ENCODE measurements at places on chromosomes 5 and 9.

DNA sequence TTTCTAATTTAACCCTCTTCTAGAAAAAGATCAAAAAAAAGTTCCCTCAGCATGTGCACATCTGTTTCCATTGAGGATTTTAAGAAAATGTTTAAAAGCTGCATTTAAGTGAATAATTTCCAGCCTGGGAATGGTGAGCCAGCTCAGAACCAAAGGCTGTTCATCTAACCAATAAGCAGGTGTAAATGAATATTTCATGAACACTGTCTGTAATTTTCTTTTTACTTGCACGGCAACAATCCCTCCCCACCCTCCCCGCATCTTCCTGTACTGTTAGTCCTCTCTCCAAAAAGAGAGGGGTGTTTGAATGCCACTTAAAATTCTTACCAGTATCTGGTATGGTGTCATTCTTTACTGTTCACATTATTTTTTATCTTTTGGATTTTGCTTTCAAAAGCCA, 425.6 kb downstream of the PDE4D start:
- DNase-seq, result no peak

DNA sequence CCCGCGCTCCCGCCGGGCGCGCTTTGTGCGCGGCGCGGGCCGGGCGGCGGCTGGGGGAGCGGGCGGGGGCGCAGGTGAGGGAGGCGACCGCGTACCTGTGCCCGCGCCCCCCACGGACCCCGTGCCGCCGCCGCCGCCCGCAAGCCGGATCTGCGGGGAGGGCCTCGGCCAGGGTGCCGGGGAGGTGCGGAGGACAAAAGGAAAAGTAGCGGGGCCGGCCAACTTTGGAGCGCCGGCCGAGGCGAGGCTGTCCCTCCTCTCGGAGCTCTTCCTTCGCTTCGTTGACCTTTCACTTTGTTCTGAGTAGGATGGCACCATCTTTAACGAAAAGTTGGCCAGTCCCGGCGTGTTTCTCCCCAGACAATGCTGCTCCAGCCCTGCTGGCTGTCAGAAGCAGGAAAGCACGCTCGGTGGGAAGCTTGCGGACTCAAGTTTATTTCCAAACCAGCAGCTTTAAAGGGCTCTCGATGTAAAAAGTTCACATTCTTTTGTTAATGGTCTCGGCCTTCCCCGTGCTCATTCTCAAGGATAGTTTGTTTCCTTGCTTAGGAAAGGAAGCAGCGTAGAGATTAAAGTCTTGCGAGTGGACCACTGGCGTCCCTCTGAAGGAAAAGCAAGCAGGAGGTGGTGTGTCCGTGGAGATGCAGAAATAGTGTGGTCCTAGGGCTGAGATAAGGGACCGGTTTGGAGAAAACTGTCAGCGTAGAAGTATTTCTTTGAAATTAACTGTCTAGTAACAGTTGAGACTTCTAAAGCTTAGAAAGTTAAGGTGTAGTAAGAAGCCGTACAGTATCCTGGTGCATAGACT, 639 bp downstream of the EHMT1 start:
- DNase-seq, result peak; percentile 25

DNA sequence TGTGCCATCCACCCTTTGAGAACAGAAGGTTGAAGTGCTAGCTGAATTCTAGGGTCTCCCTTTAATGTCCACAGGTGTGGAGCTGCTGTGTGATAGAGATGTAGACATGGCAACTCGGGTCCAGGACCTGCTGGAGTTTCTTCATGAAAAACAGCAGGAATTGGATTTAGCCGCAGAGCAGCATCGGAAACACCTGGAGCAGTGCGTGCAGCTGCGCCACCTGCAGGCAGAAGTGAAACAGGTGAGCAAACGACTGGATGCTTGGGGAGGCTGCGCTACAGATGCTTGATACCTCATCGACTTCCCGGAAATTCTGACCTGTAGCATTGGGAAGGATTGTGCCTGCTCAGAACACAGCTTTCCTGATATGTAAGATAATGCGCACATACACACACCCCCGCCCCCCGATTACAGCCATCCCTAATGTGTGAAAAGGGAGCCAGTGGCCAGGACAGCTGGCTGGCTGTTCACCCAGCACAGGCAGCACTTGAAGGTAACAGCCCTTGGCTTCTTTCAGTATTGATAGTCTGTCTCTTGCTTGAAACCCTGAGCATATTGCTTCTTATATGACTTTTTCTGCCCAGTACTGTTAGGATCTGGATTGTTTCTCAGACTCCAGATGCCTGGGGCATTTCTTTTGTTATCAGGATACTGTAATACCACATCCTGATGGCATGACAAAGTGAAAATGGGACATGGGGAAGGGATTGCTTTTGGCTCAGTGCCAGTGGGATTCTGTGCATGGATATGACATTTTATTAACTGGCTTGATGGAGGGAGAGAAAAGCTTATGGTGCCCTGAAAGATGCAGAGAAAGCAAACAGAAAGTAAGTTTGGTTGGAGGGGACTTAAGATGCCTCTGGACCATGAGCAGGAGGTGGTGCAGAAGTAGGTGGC, 216.8 kb upstream of the OTULINL start:
- no peak for DNase-seq

GRCh38 chr5:79399046-79399445, 114.9 kb downstream of the HOMER1 start:
- DNase-seq, result no peak

GRCh38 chr9:81103597-81104471, 585.5 kb downstream of the TLE1 start:
- DNase-seq, result no peak
